ENCODE measurements at places on chromosomes 7 and 10.

DNA sequence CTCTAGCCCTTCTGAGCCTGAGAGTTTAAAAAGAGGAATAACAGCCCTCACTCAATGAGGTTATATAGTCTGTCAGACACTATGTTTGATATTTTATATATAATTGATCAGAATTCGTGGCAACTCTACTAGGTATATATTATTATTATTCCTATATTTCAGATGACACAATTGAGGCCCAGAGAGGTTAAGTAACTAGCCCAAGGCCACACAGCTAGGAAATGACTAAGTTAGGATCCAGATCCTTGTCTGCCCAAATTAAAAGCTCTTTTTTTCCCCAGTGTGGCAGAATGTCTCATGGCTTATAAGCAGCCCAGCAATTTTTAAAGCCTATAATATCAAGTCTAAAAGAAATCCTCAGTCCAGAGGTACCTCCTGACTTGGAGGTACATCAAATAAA is 1119.9 kb upstream of the AUTS2 start:
- no peak for DNase-seq

- no peak for DNase-seq
Observed at GRCh38 chr7:30170476-30171205, 35.9 kb downstream of the MTURN start.

GRCh38 chr10:49610458-49611165 is 502 bp downstream of the SLC18A3 start:
- no peak for DNase-seq

DNA sequence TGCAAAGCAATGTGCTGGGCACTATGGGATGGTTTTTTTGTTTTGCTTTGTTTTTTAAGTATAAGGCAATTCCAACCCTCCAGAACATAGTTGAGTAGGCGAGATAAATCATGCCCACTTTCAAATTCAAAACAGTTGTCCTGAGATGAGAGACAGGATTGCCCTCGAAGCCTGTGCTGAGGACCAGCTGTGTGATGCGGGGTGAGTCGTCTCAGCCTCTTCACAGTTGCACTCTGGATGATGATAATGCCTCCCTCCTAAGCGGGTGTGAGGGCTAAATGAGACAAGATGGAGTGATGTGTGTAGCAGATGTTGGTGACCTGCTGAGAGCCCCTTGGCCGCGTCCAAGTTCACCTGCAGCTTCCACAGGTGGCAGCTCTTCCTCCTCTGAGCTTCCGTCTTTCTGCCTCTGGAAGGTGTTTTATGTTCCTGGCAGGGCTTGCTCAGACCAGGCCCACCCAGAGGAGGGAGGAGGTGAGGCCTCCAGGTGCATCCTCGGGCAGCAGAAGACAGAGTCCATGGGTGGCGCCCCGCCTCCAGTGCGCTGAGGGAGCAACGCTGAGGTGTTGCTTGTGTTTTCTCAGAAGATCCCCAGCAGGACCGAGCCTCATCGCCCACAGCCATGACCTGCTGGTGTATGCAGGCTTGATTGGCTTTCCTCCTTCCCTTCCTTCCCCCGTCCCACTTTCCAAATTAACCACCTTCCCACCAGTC is 30.6 kb downstream of the ECHDC3 start:
- no peak for DNase-seq
